Aorta (tissue), 5 donors: ENCODE measurements at places on chromosomes 2 and 18.

DNA sequence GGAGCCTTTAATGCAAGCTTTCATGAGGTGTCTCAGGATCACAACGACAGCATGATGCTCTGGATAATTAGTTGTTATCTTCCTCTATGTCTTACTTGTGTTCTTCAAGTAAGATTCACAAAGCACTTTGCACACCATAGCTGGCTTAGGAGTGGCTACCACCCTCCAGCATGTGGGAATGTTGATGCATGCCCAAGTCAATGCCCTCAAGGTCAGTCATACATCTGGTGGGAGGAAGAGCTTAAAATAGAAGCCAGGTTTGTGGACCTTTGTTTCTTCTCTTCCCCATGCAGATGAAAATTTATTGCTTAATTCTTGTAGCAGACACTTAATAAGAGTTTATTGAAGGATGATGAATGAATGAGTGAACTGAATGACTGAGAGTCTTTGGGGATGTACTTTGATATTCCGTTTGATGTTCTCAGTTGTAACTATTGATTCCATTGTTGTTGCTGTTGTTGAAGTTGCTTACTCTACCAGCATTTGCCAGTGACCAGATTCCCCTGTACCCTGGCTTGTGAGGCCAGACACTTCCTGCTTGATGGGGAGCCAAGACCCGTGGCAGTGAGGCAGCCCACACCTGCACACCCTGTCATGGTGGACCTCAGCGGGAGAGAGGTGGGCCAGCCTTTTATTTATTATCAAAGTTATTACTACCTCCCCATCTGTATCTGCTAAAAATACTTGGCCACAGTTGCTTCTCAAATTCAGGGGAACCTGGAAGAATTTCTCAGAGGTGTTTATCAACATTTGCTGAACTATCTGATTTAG is 137.8 kb downstream of the LAMA3 start:
- DNase-seq: no peak
- H3K36me3 ChIP-seq: no peaks in the 10 kb centered on the region
- peak overlapping the region; percentile 59 for H3K27ac ChIP-seq
- H3K27me3 ChIP-seq: no peaks in the 10 kb centered on the region

GRCh38 chr2:238159071-238159539 is 335 bp downstream of the ERFE start:
- H3K27me3 ChIP-seq: no peaks in the 10 kb centered on the region
- DNase-seq: peak; percentile 33
- no peaks in the 10 kb centered on the region for H3K36me3 ChIP-seq
- H3K4me1 ChIP-seq: no peaks in the 10 kb centered on the region

- DNase-seq: no peak
- H3K4me3 ChIP-seq: no peak overlapping the region
- H3K4me1 ChIP-seq: no peaks in the 10 kb centered on the region
- H3K36me3 ChIP-seq: no peaks in the 10 kb centered on the region
Observed at GRCh38 chr2:240480834-240481623, 45.6 kb downstream of the GPC1 start.

DNA sequence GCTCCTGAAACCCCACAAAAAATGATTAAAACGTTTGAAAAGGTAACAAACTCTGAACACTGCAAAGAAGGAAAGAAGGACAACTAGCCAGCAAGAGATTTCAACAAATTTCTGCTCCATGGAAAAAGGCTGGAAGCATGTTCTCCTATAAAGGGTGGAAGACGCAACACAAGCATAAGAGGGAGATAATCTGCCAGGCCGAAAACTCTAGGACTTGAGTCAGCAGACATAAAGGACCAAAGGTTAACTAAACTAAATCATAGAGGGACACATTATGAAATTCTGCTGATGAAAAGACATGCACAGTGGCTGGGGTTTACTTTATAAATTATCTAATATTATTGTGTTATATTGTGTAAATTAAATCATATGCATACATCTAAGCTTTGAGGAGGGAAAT is 6.8 kb downstream of the NPHP1 start:
- H3K27ac ChIP-seq: no peak overlapping the region
- no peaks in the 10 kb centered on the region for H3K27me3 ChIP-seq
- DNase-seq: no peak
- no peaks in the 10 kb centered on the region for H3K4me1 ChIP-seq
- H3K4me3 ChIP-seq: no peak overlapping the region
- no peaks in the 10 kb centered on the region for H3K36me3 ChIP-seq

- DNase-seq: no peak
- H3K36me3 ChIP-seq: no peaks in the 10 kb centered on the region
- no peak overlapping the region for H3K4me3 ChIP-seq
- no peaks in the 10 kb centered on the region for H3K4me1 ChIP-seq
Observed at GRCh38 chr2:207523005-207523404, 6.8 kb upstream of the CREB1 start.
